Stimulated activated CD4-positive, alpha-beta T cell treated with anti-CD3 and anti-CD28 coated beads, Interleukin-12 subunit alpha, Interleukin-12 subunit beta, amount 100 ng/mL, for 4 hours (primary cell): ENCODE measurements at places on chromosomes 7 and 10.

- DNase-seq: no peak
Measured at GRCh38 chr10:33484787-33485186, 150.3 kb upstream of the NRP1 start.

GRCh38 chr7:106278695-106279094 lies 6.1 kb downstream of the NAMPT start:
- no peak for DNase-seq

DNA sequence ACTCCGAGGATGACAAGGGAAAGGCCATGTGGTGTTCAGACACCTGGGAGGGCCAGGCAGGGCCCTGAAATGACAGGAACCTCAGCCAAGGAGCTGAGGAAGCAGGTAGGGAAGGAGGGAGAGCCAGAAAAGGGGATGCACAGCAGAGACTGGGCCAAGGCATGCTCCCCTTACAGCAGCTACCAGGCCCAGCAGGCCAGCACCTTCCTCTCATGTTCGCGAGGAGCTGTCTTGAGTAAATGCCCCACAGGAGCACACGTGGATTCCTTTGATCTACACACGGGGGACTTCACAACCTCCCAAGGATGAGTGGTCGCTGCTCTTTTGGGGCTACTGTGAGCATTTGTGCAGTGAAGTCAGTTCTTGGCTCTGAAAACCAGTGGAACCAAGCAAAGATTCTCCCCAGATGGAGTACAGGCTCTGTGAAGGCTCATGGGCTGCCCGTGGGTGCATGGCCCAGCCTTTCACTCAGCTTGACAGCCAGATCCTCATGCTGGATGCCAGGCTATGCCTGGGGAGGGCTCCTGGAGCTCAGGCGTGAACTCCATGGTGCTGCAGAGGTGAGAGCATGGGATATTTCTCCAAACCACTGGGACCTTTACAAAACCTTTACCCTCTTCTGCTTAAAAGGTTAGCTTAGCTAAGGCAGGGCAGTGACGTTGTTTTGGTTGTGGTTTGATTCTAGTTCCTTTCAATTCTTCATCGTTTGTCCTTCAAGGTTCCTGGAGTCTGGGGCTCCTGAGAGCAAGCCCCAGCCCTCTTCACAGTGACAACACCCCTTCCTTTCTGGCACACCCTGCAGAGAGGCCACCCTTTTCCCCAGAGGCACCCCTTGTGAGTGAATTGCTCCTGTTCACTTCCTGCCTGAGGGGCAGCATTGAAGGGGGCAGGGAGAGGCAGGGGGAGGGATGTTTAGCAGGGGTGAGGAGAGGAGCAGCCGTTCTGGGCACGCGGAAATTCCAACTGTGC lies 74.2 kb upstream of the ZPBP start:
- no peak for DNase-seq

GRCh38 chr7:26910221-26910620 lies 45.8 kb upstream of the SKAP2 start:
- no peak for DNase-seq
